ENCODE measurements at places on chromosomes 3 and 15.

- no peak for DNase-seq
These were observed 486.4 kb downstream of the FHIT start for GRCh38 chr3:60764870-60765269.

DNA sequence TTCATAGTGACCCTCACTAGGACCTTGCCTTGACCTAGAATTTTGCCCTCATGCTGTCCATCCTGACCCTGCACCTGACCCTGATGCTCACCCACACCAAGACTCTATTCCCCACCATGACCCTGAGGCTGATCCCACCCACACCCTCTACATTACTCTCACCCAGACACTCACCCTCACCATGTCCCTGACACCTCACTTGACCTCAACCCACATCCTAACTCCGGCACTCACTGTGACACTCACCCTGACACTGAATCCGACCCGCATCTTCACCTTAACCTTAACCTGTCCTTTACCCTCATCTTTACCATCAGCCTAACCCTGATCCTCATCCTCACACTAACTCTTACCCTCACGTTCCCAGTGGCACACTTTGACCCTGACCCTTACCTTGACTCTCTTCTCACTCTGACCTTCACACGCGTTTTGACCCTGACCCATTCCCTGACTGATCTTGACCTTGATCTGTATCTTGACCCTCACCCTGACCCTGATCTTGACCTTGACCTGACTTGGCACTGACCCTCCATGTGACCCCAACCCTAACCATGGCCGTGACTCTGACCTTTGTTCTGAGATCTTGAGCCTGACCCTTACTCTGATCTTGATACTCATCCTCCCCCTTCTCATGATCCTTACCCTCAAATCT, 22.2 kb upstream of the SLC25A26 start:
- no peak for DNase-seq

- peak; percentile 86 for DNase-seq
These were observed 150.7 kb downstream of the TMCO5A start for GRCh38 chr15:38085114-38085513.

DNA sequence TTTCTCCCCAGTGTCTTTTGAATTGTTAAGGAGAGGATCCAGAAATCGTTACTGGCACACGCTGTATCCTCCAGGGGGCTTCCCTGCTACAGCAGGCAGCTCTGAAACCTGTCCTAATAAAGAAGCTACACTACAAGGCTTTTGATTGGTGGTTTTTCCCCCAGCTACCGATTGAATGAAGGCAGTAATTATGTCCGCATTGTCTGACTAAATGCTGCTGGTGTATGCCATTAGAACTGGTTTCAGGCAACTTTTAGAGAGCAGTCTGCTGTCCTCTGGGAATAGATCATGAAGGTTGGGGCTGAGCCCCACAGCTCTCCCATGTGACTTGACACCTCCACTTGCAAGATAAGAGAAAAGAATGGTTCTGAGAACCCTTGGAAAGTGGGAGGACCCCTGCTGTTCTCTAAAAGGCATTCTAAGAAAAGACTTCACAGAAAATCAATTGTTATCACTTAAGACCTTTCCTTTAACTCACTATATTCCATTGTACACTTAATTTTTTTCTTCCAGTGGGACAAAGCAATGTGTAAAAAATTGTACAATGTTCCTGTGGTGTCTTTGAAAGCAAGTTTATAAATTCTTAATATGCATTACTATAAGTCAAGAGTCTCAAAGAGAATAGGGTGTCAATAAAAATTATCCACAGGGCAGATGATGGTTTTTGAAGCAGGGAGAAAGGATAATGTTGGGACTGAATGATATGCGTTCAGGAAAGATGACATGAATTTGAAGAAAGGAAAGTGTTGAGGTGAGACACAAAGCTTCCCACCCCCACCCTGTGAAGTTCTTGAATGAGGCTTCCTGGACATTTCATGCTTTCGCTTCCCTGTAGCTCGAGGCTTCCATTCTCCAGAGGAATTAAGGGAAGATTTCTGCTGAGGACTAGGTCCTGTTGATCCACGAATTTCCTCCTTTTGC, 53.0 kb upstream of the DAZL start:
- no peak for DNase-seq

DNA sequence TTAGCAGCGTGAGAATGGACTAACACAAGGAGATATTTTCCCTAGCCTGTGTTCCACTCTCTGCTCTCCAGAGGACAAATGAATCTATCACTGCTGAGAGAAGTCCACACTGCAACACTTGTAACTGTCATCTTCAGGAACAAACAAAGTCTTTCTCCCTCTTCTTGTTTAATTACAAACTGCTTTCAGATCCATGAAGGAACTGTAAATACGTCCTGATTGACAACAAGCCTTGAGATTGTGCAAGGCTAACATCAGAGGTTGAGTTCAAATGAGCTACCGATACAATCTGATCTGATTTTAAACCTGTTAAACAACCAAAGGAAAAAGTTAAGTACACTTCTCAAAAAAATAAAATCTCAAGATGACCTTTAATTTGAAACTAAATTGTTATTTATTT, 638.8 kb upstream of the ADAMTS9 start:
- DNase-seq, result no peak

DNA sequence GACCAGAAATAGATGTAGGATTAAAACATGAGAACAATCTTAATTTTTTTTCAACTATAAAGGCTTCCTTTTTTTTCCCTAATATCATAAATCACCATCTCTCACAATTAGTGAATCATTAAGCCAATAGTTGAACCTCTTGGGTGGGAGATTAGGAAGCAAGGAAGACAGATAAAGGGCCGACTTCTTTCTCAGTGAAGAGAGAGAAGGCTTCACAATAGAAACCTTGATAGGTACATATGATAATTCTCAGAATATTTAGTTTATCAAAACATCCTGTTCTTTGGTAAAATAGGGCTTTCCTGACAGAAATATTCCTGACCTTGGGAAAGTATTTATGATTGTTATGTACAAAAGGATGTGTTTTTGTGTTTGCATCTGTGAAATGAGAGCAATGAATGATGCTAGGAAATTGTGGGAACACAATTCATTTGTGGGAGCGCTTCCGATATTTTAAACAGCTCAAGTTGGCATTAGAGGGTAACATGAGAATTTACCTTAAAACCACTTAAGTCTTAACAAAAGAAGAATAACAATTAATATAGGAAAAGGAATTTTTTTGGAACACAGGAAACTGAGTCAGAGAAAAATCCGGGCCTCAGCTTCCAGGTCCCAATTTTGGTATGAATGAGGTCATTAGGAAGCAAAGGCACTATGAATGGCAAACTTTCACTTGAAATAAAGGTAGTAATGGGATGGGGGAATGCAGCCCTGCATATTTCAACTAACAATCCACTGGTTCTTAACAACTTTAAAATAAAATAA, 263.2 kb upstream of the TGFBR2 start:
- DNase-seq, result no peak

- DNase-seq, result no peak
These were observed 47.6 kb downstream of the SHOX2 start for GRCh38 chr3:158058495-158059130.

- DNase-seq, result no peak
These were observed 68.2 kb downstream of the AAGAB start for GRCh38 chr15:67186226-67186649.

DNA sequence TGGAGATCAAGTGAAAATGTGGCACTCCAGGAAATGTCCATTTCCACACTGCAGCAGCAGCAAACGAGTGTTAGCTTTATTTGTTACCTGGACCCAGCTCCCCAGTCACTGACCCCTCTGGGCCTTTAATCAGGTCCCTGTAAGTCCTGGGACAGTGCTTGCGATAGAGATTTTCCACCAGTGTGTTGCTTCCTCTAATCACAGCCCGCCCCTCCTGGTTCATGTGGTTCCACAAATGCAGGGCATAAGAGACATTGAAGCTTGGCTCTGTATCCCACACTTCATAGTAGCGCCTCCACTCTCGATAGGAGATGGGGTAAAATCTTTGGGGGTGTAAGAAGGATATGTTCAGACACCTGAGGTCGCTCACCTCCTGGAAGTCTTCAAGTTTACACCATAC, 8.0 kb downstream of the A4GNT start:
- no peak for DNase-seq

GRCh38 chr3:50425911-50426310, 66.6 kb upstream of the TMEM115 start:
- no peak for DNase-seq

DNA sequence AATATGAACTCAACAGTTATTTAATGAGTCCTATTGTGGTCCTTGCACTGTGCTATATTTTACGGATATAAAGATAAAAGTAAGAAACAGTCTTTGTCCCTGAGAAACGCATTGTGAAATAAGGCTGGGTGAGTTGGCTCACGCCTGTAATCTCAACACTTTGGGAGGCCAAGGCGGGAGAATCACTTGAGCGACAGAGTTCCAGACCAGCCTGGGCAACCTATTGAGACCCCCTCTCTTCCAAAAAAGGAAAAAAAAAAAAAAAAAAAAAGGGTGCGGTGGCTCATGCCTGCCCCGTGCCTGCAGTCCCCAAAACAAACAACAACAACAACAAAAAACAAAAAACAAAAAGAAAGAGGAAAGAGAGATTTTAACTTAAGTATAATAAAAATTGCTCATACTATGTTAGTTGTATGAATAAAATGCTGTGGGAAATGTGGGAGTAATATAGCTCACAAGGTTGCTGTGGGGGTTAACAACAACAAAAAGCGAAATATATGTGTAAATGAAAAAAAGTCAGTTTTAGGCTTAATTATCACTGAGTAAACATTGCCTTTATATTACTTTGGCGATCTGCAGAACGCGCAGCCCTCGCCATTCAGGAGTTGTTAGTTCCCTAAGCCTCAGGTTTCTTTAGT, 461 bp upstream of the FNDC3B start:
- DNase-seq, result no peak

DNA sequence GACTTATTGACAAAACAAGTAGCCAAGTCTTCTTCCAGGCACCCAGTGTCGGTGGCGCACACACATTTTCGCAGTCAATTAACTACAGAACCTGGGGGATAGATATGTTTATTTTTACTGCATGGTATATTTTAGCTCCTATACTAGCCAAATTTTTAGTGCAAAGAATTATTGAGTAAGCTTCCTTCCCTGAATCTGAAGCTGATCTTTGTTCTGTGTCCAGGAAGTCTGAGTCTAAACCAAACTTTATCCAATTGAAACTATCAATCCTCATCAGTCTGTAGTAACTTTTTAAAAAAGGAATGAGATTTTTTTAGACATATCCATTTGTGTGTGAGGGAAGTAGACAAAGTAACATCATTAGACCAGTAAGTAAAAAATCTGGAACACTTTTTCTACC, 133.1 kb downstream of the GADL1 start:
- no peak for DNase-seq

DNA sequence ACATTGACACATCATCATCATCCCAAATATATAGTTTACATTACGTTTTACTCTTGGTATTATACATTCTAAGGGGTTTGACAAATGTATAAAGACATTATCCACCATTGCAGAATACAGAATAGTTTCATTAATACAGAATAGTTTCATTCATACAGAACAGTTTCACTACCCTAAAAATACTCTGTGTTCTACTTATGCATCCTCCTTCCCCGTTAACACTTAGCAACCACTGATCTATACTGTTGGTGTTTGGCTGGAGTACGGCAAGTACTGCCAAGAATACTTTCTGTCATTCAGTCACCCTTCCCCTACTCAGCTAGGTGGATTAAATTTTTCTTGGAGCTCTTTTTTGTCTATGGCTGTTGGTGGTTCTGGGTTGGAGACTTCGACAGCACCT, 33.4 kb downstream of the LEKR1 start:
- no peak for DNase-seq

DNA sequence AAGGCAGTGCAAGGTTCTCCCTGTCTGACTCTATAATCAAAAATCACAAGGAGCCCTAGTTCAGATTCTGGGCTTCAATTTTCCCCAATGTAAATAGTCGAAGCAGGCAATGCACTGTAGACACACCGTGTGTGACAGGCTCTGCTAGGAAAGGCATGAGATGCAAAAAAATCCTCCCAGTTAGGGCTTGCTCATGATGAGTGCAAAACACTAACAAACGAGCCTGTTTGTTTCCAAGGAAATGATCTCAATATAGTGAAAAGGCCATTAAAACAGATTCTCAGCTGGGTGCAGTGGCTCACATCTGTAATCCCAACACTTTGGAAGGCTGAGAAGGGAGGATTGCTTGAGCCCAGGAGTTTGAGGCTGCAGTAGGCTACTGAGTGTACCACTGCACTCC, 55.7 kb downstream of the UMPS start:
- DNase-seq, result no peak

GRCh38 chr3:99823723-99824711, 6.4 kb downstream of the CMSS1 start:
- no peak for DNase-seq

DNA sequence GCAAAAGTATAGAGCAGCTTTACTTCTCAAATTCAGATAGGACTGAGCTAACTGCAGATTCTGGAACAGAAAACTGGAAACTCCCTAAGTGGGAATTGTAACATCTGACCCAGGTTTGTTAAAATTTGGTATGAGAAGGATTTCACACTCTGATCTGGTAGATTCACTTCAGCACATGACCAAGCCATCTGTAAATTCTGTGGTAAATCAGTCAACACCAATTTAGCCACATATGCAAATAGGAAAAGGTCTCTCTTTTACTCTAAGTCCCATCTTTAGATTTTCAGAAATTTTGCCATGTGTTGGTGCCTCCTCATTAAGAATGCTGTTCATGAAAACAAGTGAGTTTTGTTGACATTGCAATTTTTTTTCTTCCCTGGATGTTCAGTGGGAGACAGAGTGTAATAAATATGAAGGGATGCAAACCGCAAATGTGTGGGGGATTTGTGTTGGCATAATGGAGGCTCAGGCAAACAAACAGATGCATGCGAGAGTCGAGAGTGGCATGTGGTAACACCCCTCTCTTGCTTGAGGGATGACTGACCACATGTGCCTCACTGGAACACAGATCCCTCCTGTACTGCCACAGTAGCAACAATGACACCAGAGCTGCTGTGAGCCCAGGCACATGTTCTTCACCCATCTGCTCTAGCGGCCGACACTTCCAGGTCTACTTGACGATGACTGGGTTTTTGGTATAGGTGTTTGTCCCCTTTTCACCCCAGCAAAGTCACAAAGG, 146.6 kb downstream of the FEZF2 start:
- no peak for DNase-seq

GRCh38 chr15:43955140-43955539, 128.3 kb downstream of the WDR76 start:
- no peak for DNase-seq

- DNase-seq, result no peak
These were observed at the start of gene LRTM1 for GRCh38 chr3:54928046-54928770. Gene LRTM1, minus strand, starts transcription at chr3:54928059. Its CDS starts 148 bp downstream, at chr3:54927911.

GRCh38 chr3:73601011-73601410, 23.7 kb downstream of the PDZRN3 start:
- no peak for DNase-seq

GRCh38 chr3:188788621-188789081, 383.1 kb upstream of the TPRG1 start:
- no peak for DNase-seq

DNA sequence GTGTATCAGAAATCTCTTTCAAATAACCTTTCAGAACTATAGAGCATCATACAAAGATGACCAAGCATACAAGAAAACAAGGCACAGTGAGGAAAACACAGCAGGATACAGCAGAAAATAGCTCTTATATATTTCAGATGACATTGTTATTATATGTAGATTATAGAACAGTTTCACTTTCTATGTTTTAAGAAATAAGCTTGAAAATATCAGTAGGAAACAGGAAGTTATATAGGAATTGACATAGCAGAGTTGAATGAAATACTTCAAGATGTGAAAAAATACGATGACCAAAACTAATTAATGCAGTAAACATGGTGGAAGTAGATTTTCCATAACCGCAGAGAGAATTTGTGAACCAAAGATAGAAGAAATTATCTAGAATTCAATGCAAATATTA, 75.2 kb downstream of the LYSMD4 start:
- DNase-seq, result no peak

Measured in RPMI8226 (cell line).